ENCODE measurements at places on chromosomes 5 and 9. TPM values are rescaled to one million over a fixed set of nuclear protein-coding genes. Genes with fewer than 3 reads are reported as not detected.

The FBP2 gene
- total RNA-seq: 5.5 TPM

DNA sequence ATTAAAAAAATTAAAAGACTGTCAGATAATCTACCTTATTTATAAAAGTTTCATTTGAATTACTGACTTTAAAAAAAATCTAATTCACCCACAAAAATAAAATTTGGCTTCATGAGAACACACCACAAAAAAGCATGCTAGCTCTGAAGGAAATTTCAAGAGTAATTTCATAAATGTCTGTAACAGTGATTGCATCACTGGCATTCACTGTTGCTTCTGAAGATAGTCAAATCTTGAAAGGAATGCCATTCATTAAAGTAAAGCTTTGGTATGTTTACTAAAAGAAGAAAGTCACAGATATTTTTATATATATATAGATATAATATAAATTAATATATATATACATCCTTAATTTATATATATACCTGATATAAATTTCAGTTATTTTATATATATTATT, 43.4 kb downstream of the NADK2 start:
- DNase-seq: no peak

DNA sequence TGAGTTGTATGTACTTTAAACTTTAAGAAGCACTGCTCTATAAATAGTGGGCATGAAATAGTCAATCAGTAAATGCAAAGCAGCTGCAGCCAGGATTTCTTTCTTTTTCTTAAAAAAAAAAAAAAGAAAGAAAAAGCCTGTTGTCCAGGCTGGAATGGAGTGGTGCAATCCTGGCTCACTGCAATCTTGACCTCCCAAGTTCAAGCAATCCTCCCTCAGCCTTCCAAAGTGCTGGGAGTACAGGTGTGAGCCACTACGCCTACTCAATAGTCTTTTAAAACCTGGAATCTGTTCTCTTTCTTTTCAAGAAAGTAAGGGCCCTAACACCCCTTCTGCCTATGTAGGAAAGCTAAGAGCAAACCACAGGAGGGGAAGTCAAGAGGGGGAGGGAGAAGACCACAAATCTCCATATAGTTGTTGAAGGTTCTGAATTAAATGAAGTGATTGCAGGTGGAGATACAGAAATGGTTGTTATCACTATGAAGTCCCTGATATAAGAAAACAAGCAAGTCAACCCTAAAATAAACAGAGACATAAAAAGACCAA, 20.6 kb upstream of the TPD52L3 start:
- no peak for DNase-seq

The TAF11L2 gene
- not detected for total RNA-seq

DNA sequence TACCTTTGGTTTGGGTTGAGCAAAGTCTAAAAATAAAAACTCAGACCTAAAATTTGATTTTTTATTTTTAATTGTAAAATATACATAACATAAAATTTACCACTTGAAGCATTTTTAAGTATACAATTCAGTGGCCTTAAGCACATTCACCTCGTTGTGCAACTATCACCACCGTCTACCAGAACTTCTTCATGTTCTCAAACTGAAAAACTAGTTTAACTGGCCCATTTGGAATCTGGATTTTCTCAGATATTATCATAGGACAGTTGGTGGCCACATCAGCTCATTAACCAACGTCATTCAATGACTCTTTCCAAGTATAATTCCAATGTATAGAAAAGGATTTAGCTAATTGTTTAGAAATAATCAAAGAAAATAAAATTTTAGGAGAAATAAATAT, 319.3 kb downstream of the TLE1 start:
- DNase-seq: no peak

All from skin of body (tissue), 3 donors.